Upper lobe of left lung (tissue), 6 donors: ENCODE measurements at places on chromosomes 3 and 15. TPM values are rescaled to one million over a fixed set of nuclear protein-coding genes. Genes with fewer than 3 reads are reported as not detected.

DNA sequence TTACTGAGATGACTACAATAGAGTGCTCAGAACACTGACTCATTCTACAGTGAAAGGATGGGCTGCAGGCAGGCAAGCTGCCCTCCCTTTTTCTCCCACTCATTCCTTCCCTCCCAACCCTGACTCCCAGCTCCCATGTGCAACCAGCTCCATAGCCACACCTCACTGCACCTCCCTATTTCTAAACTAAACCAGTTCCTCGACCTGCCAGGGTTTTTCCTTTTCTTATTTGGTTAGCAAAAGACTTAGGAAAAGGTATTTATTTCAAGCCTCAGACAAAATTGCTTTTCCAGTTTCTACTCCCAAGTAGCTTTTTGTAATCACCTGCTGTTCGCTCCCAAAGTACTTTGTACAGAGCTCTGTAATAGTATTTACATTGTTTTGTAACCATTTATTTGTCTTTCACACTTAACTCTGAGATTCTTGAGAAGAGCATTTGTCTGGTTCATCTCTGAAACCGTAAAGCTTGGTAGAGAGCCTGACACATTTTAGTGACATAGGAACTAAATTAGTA is 2.2 kb downstream of the AADAC start:
- peak overlapping the region; percentile 21 for H3K27ac ChIP-seq
- no peak overlapping the region for H3K4me3 ChIP-seq
- H3K36me3 ChIP-seq, result no peaks in the 10 kb centered on the region
- DNase-seq, result peak; percentile 59
- H3K4me1 ChIP-seq, result no peaks in the 10 kb centered on the region
- H3K27me3 ChIP-seq, result no peaks in the 10 kb centered on the region

Gene SLC9C1
- not detected for total RNA-seq

Gene ITPKA
- 1.4 TPM for total RNA-seq

GRCh38 chr3:44803298-44803697 is 41.7 kb downstream of the KIF15 start:
- H3K27ac ChIP-seq, result no peak overlapping the region
- DNase-seq, result no peak
- no peak overlapping the region for H3K4me3 ChIP-seq
- H3K36me3 ChIP-seq, result no peaks in the 10 kb centered on the region

DNA sequence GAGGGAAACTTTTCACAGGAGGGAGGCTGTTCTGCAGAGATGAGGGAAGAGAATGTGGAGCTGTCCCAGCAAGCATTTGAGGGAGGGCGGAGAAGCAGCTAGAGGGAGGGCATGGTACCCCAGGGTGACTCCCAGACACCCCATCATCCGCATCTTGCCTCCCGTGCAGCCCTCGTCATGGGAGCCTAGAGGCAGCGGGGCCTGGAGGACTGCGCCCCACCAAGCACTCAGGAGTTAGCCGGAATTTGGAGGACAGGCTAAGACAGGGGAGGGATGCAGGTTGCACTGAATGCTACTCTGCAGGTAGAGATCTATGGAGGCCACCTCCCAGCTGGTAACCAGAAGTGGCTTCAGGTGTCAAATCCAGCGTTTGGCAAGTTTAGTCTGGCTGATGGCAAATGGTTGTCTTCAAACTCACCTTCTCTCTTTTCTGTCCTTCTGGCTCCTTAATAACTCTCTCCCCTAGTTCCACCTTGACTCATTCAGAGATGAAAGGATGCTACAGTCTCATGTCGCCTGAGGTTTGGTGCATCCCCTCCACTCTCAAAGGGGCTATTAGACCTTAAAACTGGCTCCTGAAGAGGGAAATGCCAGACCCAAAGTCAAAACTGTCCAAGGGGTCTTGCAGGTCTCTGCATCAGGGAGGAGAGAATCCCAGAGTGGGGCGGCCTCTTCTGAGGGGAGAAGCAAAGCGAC is 155.9 kb upstream of the TLE3 start:
- H3K4me1 ChIP-seq, result peaks cover 6% of the 10 kb centered on the region
- DNase-seq, result no peak
- no peaks in the 10 kb centered on the region for H3K36me3 ChIP-seq
- H3K4me3 ChIP-seq, result no peak overlapping the region

DNA sequence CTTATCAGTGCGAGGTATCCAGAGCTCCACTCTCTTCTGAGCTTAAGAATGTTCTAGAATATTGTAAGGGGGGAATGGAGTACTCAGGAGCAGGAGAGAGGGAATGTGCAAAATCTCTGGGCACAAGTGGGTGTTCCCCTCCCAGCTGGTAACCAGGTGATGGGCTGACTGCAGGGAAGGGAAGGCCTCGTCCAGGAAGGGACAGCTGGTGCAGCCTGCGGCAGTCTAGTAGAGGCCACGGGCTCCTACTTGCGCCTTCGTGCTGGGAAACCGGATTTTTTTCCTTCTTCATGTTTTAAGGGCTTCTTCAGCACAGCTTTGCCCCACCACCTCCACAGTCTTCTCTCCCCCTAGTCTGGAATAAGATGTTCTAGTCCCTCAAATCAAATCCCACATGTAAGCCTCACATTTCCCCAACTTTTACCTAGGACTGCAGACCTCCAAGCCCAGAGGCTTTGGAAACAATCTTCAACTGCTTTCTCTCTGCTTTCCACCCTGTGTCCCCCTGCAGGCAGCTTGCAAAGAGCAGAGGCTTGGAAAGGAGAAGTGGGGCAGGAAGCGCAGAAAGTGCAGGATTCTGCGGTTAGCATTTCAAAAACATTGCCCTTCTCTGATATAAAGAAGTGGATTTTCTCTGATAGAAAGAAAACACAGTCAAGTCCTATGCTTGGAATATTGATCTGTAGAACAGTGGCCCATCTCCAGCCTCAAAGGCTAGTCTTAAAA is 11.9 kb upstream of the CGNL1 start:
- H3K27ac ChIP-seq, result no peak overlapping the region
- no peaks in the 10 kb centered on the region for H3K4me1 ChIP-seq
- H3K27me3 ChIP-seq, result no peaks in the 10 kb centered on the region
- no peak overlapping the region for H3K4me3 ChIP-seq
- no peak for DNase-seq

- no peak overlapping the region for H3K4me3 ChIP-seq
- H3K36me3 ChIP-seq, result no peaks in the 10 kb centered on the region
- no peaks in the 10 kb centered on the region for H3K27me3 ChIP-seq
- DNase-seq, result no peak
- no peaks in the 10 kb centered on the region for H3K4me1 ChIP-seq
- H3K27ac ChIP-seq, result no peak overlapping the region
Measured at GRCh38 chr3:109132801-109133473, 3.6 kb upstream of the C3orf85 start.

- DNase-seq, result no peak
- no peak overlapping the region for H3K27ac ChIP-seq
- no peak overlapping the region for H3K4me3 ChIP-seq
Measured at GRCh38 chr3:174951034-174951433, 91.9 kb downstream of the NAALADL2 start.

GRCh38 chr15:75653347-75653913 is 5.7 kb downstream of the SNX33 start:
- DNase-seq, result no peak
- H3K27ac ChIP-seq, result no peak overlapping the region
- no peaks in the 10 kb centered on the region for H3K27me3 ChIP-seq
- H3K4me1 ChIP-seq, result peaks cover 80% of the 10 kb centered on the region
- H3K4me3 ChIP-seq, result no peak overlapping the region

Gene DUOXA2
- not detected for total RNA-seq

- no peaks in the 10 kb centered on the region for H3K27me3 ChIP-seq
- H3K27ac ChIP-seq, result no peak overlapping the region
- H3K4me3 ChIP-seq, result no peak overlapping the region
- no peaks in the 10 kb centered on the region for H3K36me3 ChIP-seq
Measured at GRCh38 chr3:83928391-83928790, 1030.4 kb upstream of the CADM2 start.

- no peak overlapping the region for H3K4me3 ChIP-seq
- H3K4me1 ChIP-seq, result no peaks in the 10 kb centered on the region
- H3K27me3 ChIP-seq, result no peaks in the 10 kb centered on the region
- H3K36me3 ChIP-seq, result no peaks in the 10 kb centered on the region
- peak overlapping the region; percentile 45 for H3K27ac ChIP-seq
Measured at GRCh38 chr3:122066331-122067213, 11.4 kb downstream of the CD86 start.

Gene SV2B
- 0.40 TPM for total RNA-seq

DNA sequence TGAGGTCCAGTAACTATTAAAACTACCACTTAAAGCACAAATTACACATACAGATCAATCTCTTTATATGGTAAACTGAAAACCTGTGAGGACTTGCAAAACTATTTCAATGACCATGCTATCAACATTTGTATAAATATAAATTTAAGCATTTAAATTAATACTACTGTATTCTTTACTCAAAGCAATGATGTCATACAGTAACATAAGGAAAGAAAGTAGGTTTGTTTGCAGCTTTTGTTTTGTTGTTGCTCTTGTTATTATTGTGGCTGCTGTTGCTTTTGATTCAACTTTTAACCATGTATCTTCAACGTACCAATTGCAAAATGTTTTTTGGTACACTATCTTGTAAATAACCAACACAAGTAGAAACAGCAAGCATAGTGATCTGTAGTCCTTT is 22.0 kb downstream of the CBLB start:
- H3K4me1 ChIP-seq, result peaks cover 25% of the 10 kb centered on the region
- no peaks in the 10 kb centered on the region for H3K27me3 ChIP-seq
- no peak overlapping the region for H3K27ac ChIP-seq
- H3K4me3 ChIP-seq, result no peak overlapping the region
- H3K36me3 ChIP-seq, result no peaks in the 10 kb centered on the region
- DNase-seq, result no peak

DNA sequence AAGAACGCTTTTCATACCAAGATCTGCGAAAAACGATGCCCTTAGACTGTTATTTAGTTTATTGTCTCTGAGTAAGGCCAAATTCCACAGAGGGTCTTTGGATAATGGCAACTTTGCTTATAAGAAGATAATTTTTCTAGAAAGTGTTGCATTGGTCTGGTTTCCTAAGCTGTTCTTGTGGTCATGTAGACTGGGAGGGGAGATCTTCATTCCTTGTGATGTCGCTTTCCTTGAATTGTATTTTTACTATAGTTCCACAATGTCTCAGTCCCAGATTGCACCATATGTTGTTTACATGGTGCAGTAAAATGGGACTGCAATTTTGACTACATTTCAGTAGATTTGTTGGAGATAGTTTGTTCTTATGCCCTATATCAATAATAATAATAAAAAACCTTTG is 28.8 kb upstream of the ST3GAL6 start:
- H3K27ac ChIP-seq, result peak overlapping the region; percentile 82
- no peaks in the 10 kb centered on the region for H3K36me3 ChIP-seq
- DNase-seq, result no peak
- no peaks in the 10 kb centered on the region for H3K27me3 ChIP-seq
- H3K4me3 ChIP-seq, result no peak overlapping the region

DNA sequence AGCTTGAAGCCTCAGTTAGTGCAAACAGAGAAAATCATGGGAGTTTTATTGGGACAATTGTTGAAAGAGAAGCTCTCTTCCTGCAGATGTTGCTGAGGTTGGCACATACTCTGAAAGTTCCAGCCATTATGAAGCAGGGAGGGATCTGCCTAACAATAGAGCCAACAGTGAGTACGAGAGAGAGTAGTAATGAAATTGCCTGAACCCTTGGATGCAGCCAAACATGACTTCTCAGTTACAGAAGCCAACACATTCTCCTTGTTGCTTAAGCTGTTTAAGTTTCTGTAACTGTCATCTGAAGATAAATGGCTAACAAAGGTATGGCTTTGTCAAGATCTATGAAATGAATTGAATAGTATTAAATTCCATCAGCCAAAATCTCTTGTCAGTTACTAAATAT is 211.0 kb upstream of the TTC14 start:
- no peaks in the 10 kb centered on the region for H3K4me1 ChIP-seq
- DNase-seq, result no peak
- no peak overlapping the region for H3K4me3 ChIP-seq
- no peak overlapping the region for H3K27ac ChIP-seq

- peaks cover 3% of the 10 kb centered on the region for H3K4me1 ChIP-seq
- H3K27ac ChIP-seq, result no peak overlapping the region
- H3K4me3 ChIP-seq, result no peak overlapping the region
- no peaks in the 10 kb centered on the region for H3K27me3 ChIP-seq
- no peak for DNase-seq
Measured at GRCh38 chr3:9778143-9779074, 8.7 kb upstream of the CAMK1 start.

Gene RETNLB
- not detected for total RNA-seq
